Activated CD8-positive, alpha-beta memory T cell treated with anti-CD3 and anti-CD28 coated beads for 48 hours (primary cell): ENCODE measurements at places on chromosomes 1 and 21.

DNA sequence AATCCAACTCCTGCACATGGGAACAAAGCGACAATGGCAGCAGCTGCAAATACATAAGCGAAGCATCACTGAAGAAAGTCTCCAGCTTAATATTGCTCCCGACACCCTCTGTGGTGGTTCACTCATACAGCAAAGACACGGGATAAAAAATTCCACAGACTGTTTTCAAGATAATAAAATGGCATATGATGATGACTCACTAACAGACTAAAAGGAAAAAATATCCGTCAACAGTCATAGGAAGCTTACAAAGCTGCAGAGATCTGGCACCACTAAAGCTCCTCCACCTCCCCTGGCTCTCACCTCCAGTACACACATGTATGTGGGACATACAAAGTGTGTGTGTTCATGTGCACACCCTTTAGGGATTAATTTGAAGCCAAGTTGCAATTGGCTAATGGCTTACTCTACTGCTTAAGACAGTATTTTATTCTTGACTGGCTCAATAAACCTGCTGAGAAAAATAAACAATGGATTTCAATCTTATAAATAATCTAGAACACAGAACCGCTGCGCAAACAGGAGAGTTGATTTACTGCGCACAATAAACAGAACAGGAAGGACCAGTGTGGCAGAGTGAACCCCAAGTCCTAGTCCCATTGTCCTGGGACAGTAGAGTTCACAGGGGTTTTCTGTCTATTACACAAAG, 94.4 kb downstream of the SLC45A1 start:
- DNase-seq = no peak

DNA sequence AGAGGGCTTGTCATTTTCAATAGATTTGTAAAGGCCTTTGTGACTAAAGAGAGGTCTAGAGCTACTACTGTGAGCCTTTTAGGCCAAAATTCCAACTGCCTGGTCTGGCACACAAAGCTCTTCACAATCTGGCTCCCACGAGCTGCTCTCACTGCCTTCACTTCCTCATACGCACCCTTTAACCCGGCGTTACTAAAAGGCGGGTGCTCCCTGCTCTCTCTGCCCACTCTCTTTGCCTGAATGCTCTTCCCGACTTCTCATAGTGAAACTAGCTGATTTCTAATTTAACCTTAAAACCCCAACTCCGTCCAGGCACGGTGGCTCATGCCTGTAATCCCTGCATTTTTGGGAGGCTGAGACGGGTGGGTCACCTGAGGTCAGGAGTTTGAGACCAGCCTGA, 14.2 kb downstream of the BSDC1 start:
- DNase-seq = no peak

DNA sequence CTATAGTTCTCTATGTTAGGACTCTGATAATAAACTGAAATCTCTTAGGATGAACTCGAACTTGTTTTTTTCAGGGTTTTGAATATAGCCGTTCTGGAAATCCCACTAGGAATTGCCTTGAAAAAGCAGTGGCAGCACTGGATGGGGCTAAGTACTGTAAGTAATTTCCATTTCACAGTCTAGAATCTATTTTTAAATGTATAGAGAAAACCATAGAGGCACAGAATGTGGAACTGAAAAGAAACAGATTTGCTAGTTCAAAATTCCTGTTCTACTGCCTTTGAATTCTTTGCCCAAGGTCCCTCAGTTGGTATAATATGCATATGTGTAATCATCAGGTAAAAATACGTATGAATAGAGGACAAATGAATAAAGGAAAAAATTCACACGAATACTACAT, 4.8 kb downstream of the CTH start:
- DNase-seq = no peak

DNA sequence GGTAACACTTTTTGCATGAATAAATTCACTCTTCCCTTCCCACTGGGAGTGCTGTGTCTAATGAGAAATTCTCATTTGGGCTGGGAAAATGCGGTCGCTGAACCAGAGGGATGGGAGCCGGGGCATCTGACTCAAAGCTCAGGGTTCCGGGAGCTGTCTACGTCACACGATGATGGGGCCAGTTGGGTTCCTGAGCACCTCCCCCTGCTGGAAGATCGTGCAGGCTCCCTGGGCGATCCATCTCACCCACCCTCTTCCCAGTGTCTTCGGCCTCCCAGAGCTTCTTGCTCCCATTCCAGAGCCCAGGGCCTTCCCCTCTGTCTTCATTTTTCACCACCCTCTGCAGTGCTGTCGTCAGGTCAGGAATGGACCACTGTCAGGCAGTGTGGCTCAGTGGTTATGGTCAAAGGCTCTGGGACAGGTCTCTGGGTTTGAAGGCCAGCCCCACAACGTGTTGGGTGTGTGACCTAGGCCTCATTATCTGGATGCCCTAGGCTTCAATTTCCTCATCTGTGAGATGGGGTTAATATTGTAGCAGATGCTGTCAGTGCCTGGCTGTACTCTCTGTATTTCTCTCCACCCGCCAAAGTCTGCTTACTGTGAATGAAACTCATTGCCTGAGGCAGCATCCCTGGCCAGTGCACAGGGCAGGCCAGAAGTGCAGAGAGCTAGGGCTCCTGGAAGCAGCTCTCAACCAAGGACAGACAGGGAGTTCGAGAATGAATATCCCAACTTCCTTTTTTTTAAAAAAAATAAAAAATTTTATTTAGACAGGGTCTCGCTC, 31.8 kb downstream of the IGSF21 start:
- DNase-seq = no peak

- no peak for DNase-seq
Measured at GRCh38 chr1:110487726-110488125, 31.2 kb downstream of the KCNA10 start.

GRCh38 chr1:54096227-54096876, 42.9 kb downstream of the TCEANC2 start:
- no peak for DNase-seq

GRCh38 chr1:38283696-38284470, 237.3 kb upstream of the POU3F1 start:
- DNase-seq = no peak

DNA sequence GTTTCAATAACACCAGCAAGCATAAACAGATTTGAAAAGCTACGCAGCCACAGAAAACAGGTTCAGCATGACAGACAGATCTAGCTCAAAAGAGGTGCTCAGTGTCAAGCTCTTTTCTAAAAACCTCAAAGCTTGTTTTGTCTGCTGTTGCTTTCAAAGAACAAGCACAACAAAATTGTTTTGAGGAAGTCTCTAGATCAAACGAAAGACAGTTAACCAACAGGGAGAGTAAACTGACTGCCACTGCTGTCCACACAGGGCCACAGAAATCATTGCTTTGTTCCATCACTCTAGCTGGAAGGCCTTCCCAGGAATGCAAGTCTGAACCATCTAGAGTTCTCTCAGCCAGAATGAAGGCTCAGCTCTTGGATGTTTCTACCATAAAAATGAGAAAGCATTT, 12.8 kb downstream of the APP start:
- DNase-seq = no peak

GRCh38 chr21:36700295-36700970, 1.5 kb downstream of the SIM2 start:
- no peak for DNase-seq

DNA sequence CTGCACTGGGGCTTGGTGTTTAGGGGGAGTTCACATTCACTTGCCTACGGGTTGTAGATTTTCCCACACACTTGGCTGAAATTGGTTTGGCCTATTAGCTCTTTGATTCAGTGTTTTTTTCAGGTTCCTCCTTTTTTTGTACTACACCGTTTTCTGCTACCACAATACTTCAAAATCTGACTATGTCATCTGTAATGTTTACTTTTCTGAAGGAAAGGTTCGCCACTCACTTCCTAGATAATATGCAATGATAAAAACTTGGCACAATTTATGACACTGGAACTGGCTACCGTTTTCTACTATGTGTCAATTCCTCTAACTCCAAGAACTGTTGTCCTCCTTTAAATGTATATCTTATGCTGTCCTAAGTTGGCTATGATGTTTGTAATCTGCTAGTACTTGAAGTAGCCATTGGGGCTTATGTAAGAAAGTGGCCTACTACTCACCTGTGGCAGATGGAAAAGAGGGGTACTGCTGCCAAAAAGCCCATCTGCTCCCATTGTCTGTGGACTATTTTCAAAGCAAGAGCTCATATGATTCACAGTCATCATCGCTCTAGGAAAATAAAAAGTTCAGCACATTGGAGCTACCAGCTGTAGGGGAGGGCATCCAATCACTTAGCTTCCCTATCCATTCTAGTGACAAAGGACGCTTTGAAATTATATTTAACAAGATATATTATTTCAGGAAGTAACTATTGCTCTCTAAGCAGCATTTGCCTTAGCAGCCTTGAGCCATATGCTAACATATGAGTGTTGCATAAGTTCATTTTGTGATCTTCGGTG, 42.4 kb upstream of the BACH1 start:
- DNase-seq = no peak

- no peak for DNase-seq
Measured at GRCh38 chr21:16419188-16419921, 689.6 kb downstream of the USP25 start.

GRCh38 chr1:215970406-215970805, 403.3 kb downstream of the KCTD3 start:
- no peak for DNase-seq

DNA sequence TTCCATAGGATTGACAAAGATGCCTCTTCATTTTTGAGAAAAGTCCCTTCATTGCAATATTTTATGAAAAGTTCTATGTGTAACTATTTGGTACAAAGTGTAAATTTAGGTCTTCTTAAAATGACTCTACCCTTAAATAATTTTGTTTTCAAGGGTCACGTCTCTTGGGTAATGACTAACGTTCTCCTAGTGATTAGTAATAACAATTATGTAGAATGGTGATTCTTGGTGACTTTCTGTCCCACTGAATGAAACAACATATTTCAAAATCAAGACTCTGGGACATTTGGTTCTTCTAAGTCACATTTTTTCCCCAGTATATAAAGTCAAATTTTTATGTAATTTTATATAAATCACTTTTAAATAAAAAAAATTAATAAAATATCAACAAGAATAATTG, 277.5 kb upstream of the ADAMTS5 start:
- no peak for DNase-seq

DNA sequence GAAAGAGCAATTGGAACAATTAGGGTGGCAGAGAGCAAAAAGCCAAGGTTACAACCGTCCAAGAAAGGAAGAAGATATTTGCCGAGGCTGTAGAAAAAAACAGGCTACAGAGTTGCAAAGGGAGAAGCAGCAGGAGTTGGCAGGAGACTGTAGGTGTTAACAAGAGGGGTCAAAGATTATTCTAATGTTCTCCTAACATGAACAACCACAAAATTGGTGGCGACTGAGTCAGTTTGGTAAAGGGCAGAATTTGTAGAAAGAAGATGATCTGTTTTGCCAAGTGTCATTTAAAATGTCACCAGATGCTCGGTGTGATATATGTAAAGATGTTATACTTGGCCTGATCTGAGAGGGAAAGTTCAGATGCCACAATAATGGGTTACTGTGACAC, 401 bp upstream of the PRUNE1 start:
- no peak for DNase-seq
